T1000 (cell line): ENCODE measurements at places on chromosomes 11 and 22.
A peak's percentile ranks its signal among the peaks of the same experiment; 100 is the strongest.

DNA sequence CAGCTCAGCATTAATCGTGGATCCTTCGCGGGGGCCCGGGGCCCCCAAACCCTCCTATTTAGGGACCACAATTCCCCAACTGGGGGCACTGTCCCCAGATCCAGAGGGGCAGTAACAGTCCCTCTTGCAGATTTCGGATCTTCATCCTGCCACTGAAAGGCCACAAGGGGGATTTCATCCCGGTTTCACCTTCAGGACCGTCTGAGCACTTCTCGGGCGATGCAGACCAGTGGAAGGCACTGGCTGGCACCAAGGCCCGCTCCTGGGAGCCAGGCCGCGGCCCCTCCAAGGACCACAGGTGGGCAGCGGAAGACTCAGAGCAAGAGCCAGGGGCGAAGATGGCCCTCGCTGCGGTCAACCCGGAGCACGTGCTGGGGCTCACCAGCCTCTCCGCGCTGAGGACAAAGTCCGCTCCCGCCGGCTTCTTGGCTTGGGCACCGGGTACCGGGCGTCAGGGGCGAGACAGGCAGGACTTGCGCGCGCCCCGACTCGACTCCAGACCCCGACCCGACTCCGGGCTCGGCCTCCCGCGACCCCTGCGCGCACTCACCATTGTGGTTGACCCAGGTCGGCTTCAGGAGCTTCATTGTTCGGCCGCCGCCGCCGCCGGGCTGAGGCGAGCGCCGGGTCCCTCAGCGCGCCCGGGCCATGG lies 517 bp downstream of the HIRA start:
- peak; percentile 38 for DNase-seq

DNA sequence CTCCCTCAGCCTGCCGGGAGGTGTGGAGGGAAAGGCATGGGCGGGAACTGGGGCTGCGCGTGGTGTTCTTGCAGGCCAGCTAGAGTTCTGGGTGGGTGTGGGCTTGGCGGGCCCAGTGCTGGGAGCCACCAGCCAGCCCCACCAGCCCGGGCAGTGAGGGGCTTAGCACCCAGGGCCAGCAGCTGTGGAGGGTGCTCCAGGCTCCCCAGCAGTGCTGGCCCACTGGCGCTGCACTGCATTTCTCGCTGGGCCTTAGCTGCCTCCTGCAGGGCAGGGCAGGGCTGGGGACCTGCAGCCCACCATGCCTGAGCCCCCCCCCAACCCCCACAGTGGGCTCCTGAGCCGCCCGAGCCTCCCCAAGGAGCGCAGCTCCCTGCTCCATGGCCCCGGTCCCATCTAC lies 304.2 kb downstream of the KCNA4 start:
- no peak for DNase-seq

DNA sequence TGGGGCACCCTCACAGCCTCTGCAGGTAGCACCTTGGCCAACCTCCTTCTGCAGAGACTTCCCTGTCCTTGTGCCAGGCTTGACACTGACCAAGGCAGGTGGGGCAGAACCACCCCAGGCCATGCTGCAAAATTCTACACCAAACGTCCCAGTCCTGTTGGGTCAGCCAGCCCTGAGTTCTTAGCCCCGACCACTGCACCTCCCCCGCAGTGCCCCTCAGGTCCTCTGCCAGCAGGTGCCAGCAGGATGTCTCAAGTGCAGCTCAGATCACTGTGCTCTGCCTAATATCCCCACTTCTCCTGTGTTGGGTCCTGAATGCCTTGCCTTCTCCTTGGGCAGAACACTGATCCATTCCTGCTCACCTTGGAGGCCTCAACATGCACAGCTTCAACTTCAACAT lies 999.7 kb downstream of the TBC1D22A start:
- no peak for DNase-seq

DNA sequence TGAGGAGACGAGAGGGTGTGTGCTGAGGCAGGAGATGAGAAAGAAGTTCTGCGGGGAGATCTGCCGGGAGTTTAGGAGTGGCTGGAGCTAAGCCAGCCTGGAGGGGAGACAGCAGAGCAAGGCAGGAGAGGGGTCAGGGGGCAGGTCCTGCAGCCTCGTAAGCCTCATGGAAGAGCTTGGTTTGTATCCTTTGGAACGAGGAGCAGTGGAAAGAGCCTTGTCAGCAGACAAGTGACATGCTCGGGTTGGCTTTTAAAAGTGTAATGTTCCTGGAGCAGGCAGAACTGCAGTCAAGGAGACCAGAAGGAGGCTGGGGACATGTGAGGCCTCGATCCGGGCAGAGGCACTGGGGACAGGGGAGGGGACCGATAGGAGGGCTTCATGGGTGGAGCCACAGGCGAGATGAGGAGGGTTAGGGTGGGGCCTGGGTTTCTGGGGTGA lies 21.4 kb upstream of the TUB start:
- no peak for DNase-seq

- DNase-seq, result no peak
Observed at GRCh38 chr22:21759646-21760376, 24.2 kb upstream of the YPEL1 start.

- DNase-seq, result no peak
Observed at GRCh38 chr22:32699001-32699582, 102.4 kb upstream of the TIMP3 start.

DNA sequence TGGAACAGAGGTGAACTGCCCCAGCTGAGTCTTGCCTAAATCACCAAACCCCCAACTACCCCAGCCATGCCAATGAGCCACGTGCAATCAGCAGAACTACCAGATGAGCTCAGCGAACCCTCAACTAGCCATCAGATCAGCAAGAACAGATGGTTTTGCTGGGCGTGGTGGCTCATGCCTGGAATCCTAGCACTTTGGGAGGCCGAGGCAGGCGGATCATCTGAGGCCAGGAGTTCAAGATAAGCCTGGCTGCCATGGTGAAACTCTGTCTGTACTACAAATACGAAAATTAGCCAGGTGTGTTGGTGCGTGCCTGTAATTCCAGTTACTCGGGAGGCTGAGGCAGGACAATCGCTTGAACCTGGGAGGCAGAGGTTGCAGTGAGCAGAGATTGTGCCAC lies 374.3 kb downstream of the NXPE2 start:
- DNase-seq, result no peak

DNA sequence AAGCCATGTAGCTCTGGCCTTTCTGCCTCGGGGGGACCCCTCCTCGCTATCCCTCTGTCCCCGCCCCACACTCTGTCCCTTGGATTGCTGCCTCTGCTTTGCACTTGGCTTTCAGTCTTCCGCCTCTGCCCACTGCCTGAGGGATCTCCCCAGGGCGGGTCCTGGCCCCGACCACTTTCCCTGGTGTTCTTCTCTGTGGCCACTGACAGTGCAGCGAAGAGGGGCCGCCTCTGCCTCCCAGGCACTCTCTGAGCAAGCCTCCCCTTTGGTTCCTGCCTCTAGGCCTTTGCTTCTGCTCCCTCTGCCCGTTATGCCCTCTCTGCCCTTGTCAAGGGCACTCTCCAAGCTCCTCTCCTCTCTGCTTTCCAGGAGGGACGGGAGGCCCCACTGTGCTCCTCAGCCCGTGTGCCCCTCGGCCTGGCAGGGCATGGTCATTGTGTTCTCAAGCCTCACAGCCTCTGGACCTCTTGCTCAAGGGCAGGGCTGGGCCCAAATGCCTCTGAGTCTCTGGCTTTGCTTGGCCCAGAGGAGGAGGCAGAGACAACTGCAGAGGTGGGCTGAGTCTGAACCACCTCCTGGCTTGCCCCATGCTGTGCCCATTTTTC lies 5.5 kb upstream of the MPPED1 start:
- no peak for DNase-seq

DNA sequence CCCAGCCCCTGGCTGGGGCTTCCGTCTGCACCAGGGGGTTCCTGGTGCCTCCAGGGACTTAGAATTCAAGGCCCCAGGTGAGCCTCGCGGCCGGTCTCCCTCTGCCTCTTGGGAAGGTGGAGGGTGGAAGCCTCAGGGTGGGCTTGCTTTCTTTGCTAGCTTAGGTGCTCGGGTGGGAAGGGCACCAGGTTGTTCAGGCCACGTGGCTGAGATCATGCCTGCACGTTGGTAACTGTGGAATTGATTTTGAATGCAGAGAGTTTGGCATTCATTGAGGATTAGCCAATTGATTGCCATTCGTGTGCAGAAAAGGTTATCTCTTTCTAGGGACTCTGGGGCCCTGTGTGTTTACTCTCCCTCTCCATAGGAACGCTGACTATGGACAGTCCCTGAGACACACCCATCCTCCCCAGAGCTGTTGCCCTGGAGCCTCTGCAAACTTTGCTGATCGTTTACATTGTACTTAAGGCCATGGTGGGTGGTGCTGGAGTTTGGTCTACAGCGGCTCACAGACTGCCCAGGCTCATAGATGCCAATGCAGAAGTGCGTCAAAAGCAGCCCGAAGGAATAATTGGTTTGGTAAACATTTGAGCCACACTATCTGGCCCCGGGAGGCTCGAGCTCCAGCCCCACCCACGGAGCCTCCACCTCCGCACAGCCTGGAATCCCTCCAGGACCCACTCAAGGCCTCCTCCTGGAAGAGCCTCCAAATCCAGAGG lies 1457.7 kb downstream of the BRD1 start:
- DNase-seq, result no peak

DNA sequence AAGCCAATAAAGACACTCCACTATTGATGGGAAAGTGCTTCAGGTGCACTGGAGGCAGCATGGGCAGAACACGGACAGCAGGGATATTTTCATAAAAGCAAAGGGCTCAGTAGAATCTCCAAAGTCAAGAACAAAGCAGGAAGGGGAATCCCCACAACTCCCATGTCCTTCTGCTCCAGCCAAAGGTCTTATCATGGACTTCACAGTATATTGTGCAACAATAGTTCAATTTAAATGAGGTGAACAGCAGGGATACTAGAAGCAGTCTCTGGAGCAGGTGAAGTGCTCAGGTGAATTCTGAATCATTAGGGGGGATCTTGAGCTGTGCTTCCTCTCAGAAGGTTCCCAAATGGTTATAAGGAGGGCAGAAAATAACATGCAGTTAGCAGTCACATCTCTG lies 6.6 kb upstream of the OR2D2 start:
- DNase-seq, result no peak

DNA sequence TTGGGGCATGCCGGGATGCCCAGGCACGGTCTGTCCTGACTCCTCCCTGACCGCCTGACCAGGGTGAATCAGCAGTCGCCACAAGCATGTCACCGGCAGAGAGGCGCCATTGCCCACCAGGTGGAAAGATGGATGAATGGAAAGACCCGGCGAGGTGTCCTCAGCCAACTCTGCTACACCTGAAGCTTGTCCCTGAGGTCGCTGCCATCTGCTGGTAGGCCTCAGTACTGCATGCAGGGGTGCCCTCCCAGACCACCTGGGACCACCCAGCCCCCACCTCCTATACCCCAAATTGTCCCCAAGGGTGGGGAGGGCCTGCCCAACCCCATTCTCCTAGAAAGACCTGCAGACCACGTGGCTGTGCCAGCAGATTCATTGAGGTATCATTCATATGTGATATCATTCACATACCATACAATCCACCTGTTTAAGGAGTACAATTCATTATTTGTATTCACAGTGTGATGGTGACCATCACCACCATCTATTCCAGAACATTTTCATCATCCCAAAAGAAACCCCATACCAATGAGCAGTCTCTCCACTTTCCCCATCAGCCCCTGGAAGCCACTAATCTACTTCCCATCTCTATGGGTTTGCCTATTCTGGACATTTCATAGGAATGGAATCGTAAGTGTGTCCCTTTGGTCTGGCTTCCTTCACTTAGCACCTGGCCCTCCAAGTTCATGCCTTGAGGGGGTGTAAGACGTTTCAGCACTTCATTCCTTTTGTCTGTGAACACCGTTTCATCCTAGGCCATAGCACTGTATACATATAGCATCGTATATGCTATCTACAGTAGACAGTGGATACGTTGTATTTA lies 17.5 kb downstream of the FGF3 start:
- DNase-seq, result no peak

GRCh38 chr11:12117200-12117599 lies 6.8 kb downstream of the MICAL2 start:
- no peak for DNase-seq

- DNase-seq, result no peak
Observed at GRCh38 chr11:71391796-71392195, 56.4 kb downstream of the DHCR7 start.

DNA sequence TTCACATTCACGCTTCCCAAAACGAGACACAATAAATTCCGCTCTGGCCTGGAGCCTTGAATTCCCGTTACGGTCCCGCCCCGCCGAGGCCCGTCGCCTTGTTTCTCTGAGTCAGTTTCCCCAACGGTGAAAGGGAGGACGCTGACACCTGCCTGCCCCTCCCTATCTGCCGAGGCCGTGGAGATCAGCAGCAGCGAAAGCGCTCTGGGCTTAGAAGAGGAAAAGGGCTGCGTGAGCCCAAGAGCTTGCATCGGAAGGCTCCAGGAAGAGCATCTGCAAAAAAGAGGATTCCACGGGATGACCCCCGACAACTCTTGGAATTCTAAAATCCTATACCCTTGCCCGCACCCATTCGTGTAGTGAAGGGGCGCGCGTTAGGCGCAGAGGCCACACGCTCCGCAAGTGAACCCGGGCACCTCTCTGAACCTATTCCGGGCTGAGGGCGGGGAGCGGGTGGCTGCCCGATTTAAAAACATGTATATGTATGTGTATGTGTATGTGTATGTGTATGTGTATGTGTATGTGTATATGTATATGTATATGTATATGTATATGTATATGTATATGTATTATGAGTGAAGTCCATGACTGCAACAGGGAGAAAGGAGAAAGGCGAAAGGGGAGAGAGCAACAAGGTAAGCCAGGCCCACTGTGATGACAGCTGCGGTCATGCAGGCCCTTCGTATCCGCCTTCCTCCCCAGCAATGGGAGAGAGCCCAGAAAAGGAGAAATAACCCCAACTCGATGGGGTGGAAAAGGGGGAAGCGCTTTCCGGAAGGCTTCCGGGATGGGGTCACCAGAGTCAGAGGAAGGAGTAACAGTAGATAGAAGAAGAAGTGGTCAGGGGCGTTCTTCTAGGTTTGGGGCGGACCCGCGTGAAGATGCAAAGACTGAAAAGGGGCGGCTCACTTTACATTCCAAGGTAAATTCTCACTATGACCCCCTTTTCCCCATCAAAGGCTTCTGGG lies 948 bp upstream of the MRTFA start:
- no peak for DNase-seq

- DNase-seq, result no peak
Observed at GRCh38 chr11:26556582-26556981, 15.5 kb downstream of the MUC15 start.

- no peak for DNase-seq
Observed at GRCh38 chr11:72191961-72192381, at the start of gene FOLR1. FOLR1 (plus strand) TSS chr11:72192140; CDS start chr11:72192174, 34 bp downstream.

- no peak for DNase-seq
Observed at GRCh38 chr22:18095101-18095805, 15.4 kb upstream of the TUBA8 start.

- no peak for DNase-seq
Observed at GRCh38 chr11:117143390-117143789, 697 bp upstream of the PAFAH1B2 start.
